ENCODE measurements at places on chromosomes 2 and 18.

GRCh38 chr2:236531996-236532395 is 37.6 kb upstream of the ACKR3 start:
- no peak for DNase-seq

- no peak for DNase-seq
Observed at GRCh38 chr18:74152857-74153256, 4.5 kb downstream of the TIMM21 start.

- DNase-seq = no peak
Observed at GRCh38 chr2:238587776-238588660, 161.3 kb downstream of the ASB1 start.

DNA sequence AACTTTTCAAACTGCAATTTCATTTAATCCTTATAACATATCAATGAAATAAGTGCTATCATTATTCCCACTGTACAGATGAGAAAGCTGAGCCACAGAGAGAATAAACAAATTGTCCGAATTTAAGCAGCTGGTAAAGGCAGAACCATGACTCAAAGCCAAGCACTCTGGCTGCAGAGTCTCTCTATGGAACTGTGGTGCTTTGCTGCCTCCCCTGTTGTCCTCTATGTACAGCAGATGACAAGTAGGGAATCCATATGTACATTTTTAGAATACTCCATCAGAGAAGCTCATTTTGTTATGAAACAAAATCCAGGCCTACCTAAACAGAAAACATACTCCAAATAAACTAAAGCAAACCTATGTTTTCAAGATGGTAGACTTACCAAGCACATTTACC is 45.1 kb downstream of the FARSB start:
- DNase-seq = no peak

- DNase-seq = no peak
Observed at GRCh38 chr2:11045294-11045693, 110.0 kb upstream of the SLC66A3 start.

DNA sequence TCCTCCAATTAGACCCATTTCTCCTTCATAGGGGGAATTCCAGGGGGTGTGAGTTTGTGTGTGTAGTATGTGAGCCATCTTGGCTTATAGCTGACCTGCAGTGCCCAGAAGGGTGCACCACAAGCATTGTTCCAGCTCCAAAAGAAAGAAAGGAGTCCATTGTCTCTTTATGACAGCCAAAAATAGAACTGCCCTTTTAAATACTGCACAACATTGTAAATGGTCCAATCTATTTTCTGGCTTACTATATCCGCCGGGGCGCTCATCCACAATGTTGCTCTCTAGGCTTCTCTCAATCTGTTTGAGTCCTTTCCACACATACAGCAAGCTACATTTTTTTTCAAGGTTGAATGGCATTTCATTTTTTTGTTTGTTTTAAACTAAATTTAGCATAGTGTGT is 517.5 kb downstream of the STK39 start:
- DNase-seq = no peak

DNA sequence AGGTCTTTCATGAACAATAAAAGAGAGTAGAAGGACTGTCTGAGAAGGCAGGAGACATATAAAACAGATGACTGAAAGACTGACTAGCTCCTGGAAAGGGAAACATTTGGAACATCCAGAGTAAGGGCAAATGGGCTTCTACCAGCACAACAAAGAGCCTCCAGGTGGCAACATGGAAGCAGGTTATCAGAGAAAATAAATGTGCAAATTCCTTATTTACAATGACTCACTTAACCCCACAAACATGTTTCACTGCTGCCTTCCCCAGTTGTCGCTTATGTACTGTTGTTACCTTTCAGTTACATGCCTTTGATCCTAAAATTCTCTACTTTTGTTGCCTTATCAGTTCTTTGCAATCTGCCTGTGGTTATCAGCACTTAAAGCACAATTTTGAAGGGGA is 117.0 kb downstream of the HIBCH start:
- DNase-seq = no peak

DNA sequence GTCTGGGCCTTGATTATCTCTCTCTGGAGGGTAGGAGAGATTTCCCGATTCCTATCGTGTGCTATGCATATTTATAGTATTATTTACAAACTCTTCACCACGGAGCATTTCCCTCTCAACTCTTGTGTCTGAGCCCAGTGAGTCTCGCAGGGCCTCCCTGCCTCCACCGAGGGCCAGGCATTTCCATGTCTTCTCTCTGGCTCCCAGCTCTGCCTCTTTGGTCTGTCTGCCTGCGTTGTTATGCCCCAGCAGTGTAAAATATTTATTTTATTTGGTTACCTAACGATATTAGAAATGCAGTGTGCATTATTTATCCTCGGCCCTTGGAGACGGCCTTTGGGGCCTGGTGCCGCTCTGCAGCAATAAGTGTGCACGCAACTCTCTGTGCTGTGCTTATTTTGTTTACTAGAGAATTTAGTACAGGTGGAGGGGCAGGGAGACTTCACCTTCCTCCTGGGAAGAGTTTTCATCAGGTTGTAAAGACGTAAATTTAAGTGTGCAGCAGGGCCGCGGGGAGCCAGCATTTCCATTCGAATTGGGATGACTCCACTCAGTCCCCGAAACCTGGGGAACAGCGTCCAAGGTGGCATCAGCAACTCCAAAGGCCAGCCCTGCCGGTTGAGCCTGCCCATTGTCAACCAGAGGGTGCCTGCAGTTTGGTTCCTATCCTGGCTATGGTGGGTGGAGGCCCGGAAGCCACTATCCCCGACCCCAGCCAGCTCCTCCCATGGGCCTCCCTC is 100.2 kb downstream of the PTGR3 start:
- DNase-seq = no peak

- DNase-seq = no peak
Observed at GRCh38 chr2:52794581-52794980, 973.0 kb upstream of the CHAC2 start.

DNA sequence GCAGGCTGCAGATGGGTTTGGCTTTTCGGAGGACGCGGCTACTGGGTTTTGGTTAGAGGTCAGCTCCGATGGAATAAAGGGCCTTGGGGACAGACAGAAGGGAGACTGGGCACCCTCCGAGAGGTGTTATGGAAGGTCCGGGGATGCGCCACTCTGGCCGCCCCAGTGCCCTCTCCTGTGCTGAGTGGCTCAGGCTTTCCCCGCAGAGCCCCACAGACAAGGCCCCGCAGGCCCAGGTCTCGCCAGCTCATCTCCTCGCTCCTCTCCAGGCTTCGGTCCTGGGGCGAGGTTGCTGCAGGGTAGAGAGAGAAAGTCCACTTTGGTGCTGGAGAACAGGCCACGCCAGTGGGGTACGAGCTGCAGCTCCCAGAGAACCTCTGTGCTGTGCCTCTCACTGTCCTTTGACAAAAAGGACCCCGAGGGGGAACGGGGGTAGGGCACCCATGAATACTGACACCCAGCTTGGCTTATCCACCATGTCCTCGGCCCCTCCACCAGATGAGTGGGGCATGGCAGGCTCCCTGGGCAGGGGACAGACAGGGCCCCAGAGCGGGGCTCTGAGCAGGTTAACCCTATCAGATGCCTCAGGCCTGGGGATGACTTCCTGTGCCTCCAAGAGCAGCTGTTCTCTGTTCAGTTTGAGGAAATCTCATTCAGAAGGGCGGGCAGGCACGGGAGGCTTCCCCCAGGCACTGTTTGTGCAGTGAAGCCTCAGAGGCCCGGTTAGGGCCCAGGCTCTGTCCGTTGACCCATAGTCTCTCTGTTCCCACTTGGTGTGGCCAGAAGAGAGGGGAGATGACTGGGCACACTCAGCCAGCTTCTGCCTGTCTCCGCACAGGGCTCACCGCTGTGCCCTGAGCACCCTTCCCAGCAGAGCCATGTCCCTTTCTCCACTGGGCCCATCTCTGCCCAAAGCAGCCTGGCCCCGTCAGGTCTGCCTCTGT is 15.7 kb upstream of the CNNM3 start:
- no peak for DNase-seq

- no peak for DNase-seq
Observed at GRCh38 chr18:78073275-78073674, 823.6 kb downstream of the GALR1 start.

DNA sequence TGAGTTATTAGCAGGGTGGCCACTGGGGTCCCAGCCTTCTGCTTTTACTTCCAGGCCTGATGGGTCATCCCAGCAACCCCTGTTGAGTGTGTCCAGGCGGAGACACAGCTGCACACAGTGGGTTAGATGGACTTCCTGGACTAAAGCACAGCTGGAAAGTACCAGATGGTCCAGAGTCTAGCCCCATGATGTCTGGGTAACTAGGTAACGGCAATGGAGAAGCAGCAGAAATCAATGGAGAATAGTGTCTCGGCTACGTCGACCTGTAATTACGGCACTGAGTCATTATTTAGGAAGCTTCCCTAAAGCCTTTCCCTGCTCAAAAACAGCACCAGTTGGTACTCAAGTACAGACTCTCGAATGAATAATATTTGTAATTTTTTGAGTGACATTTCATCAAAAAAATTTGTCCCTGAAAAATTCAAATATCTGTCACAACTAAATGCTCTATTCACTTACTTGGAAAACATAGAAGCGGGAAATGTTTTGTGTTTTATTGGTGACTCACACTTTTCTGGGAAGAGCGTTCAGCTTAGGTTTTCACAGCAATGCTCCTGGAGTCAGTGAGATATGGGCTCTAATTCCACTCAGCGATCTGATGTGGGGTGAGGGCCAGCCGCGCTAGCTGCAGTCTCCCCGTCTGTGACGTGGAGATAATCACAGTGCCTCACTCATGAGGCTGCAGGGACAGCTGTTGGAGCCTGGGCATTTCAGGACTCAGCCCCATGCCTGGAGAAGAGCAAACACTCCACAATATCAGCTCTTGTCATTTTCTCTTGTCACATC is 16.2 kb upstream of the ARL4C start:
- no peak for DNase-seq

GRCh38 chr2:152647552-152647951 is 69.7 kb downstream of the PRPF40A start:
- no peak for DNase-seq

- DNase-seq = no peak
Observed at GRCh38 chr2:216490061-216490460, 8.6 kb upstream of the RPL37A start.

DNA sequence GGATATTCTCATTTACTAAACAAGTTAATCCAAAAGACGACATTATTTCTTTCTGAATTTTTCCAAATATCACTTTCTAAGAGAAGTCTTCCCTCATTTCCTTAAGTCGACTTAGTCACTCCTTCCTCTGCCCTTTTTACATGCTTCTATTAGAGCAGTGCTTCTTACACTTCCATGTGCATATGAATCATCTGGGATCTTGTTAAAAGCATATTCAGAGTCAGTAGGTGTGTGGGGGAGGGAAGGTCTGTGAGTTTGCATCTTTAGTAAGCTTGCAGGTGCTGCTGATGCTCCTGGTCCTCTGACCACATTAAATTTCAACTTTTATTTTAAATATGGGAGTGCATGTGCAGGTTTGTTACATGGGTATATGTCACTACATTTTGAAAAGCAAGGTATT is 582.6 kb downstream of the NRXN1 start:
- DNase-seq = no peak

- DNase-seq = no peak
Observed at GRCh38 chr2:230878599-230879188, 14.0 kb downstream of the ITM2C start.

DNA sequence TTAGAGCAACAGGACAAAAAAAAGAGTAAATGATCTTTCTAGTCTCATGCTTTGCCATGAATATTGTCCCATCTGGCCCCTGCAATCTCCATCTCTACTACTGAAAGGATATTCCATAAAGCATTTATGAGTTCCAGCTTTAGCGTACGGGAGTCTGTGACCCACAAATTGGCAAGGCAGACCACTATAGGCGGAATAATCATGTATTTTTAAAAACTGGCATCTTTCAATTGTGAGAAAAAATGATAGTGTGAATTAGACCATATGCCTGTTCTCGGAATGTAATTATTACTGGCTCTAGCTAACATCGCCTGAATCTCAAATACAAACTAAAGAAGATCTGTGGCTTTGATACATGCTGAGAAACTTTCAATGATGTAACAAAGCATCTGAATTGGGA is 738.1 kb upstream of the NXPH2 start:
- DNase-seq = no peak

DNA sequence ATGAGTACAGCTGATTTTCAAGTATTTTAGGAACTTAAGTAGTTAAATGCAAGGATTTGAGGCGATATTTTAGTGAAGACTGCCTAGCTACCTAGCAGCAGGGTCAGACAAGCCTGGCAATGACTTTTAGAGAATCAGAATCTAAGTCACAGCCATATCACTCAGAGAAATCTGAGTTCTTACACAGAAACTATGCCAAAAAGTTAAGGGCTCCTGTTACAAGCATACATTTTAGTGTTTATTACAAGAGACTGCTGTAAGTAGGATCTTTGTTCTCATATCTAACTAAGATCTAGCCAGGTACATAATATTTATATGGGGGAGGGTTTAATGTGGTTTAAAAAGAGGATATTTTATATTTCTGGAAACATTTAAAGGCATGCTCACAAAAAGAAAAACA is 37.5 kb downstream of the MAP4K3 start:
- no peak for DNase-seq

DNA sequence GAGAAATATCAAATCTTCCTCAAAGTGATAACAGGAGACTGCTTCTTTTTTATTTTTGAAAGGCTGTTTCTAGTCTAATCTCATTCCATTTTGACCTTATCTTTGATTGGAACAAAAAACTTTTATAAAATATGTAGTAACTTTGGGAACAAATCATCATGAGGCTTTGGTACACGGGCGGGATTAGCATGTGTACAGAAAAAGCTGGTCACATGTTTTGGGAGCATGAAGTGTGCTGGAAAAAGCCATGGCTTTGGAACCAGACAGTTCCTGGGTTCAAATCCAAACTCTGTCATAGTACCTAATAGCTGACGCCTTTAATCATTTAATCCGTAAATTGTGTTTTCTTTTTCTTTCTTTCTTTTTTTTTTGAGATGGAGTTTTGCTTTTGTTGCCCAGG is 78.2 kb downstream of the RFTN2 start:
- no peak for DNase-seq

- DNase-seq = no peak
Observed at GRCh38 chr2:48590017-48590416, 27.6 kb upstream of the GTF2A1L start.

DNA sequence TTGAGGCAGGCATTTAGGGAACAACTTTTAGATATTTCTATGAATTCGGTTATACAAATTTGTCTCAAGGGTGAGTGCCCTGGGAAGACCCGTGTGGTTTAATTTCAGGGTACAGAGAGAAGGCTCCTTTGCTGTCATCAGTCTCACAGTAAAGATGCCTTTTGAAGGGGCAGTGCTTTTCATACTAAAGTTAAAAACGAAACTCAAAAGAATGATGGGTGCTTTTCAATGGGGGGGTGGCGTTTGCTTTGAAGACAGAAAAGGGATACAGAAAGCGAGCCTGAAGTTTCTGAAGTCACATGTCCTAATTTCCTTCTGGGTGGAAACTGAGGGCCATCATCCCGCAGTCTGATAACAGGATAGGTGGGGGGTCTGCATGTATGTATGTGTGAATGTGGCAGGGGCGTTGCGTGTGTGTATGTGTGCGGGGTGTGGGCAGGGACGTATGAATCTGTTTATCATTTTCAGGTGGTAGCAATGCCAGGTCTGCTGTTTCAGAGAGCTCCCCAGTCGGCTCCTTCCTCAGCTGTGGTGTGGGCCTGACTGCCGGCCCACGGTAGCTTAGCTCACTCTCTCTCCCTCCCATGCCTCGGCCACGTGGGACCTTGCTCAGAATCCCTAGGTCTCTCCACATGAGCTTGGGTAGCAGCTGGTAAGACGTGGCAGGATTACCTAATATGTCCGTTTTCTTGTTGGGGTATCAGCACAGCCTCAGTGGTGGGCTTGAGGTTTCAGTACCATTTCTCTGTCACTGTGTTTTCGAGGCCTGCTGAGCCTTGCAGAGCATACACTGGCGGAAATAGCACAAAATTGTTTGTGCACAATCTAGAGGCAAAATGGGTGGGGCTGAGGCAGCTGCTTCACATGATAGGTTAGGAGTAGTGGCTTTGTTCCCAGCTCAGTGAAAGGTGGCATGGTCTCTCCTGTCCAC is 32.7 kb downstream of the ARHGAP25 start:
- DNase-seq = no peak
